ENCODE measurements at places on chromosomes 1 and 21. TPM values are rescaled to one million over a fixed set of nuclear protein-coding genes. Genes with fewer than 3 reads are reported as not detected.
A peak's percentile ranks its signal among the peaks of the same experiment; 100 is the strongest.

GRCh38 chr1:81703391-81703755 lies 97.4 kb upstream of the ADGRL2 start:
- no peak overlapping the region for H3K27ac ChIP-seq
- H3K36me3 ChIP-seq, result peaks cover 2% of the 10 kb centered on the region
- no peak overlapping the region for H3K4me3 ChIP-seq
- DNase-seq, result no peak

DNA sequence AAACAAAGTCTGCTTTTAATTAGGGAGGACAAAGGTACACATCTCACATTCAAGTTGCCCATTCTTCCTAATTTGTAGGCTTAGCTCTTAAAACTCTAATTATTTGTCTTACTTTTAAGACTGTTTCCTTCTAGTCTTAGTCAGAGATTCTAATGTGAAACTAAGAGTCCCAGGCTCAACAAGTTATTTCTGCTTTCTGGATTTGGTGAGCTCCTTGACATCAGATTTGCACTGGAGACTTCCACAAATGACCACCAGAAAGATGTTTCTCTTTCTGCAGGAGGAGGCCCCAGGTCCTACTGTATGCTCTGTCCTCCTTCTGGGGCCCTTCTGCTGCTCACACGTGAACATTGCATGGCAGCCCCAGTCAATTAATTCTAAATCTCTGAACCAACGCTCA lies 194.2 kb upstream of the JUN start:
- H3K4me3 ChIP-seq, result no peak overlapping the region
- no peak overlapping the region for H3K27ac ChIP-seq
- H3K27me3 ChIP-seq, result peaks cover 9% of the 10 kb centered on the region
- peaks cover 12% of the 10 kb centered on the region for H3K4me1 ChIP-seq

DNA sequence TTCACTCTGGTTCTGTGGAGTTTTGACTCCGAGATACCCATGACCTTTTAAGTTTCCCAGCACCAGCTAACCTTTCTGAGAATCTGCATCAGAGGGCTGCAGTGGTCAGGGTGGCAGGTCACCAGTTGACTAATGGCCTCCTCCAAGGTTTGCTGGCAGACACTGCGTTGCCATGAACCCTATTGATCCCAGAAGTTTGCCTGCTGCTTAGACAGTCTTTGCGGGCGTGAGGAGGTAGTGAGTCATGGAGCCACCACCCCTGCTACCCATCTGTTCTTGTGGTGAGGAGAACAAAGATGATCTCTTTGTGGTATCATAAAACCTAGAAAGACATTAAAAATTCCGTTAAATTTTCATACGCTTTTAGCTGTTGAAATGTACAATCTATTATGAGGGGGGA lies 180.4 kb downstream of the FGGY start:
- H3K27ac ChIP-seq, result no peak overlapping the region
- H3K4me3 ChIP-seq, result no peak overlapping the region
- H3K4me1 ChIP-seq, result peaks cover 2% of the 10 kb centered on the region
- H3K27me3 ChIP-seq, result no peaks in the 10 kb centered on the region
- no peak for DNase-seq

DNA sequence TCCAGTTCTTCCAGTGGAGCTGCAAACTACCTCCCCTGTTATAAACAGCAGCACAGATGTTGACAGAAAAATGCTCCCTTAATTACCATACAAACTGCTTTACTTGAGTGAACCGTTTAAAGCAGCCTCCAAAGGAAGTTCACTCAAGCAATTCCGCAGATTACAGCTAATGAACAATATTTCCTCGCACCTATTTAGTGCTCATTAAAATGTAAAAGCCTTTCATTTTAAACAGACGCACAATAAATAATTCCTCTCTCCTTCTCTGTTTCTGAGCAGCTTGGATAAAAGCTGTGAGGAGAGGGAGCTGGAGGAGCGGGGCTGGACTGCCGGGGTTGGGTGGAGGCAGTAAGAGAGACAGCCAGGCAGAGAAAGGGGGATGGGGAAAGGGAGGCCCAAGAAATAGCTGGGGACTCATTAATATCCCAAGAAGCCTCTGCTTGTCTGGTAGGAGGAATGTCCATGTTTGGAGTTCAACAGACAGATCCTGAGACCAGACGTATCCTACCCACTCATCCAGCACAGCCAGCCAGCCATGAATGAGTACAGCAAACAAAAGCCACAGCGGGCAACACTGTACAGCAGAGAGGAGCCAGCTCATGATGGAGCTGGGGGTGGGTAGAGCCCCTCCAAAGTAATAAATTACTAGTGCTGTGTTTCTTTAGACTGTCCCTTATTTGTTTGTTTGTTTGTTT lies 227.7 kb downstream of the GPATCH2 start:
- H3K36me3 ChIP-seq, result no peaks in the 10 kb centered on the region
- H3K4me3 ChIP-seq, result no peak overlapping the region
- no peak overlapping the region for H3K27ac ChIP-seq
- H3K4me1 ChIP-seq, result no peaks in the 10 kb centered on the region
- peaks cover 14% of the 10 kb centered on the region for H3K27me3 ChIP-seq
- no peak for DNase-seq

DNA sequence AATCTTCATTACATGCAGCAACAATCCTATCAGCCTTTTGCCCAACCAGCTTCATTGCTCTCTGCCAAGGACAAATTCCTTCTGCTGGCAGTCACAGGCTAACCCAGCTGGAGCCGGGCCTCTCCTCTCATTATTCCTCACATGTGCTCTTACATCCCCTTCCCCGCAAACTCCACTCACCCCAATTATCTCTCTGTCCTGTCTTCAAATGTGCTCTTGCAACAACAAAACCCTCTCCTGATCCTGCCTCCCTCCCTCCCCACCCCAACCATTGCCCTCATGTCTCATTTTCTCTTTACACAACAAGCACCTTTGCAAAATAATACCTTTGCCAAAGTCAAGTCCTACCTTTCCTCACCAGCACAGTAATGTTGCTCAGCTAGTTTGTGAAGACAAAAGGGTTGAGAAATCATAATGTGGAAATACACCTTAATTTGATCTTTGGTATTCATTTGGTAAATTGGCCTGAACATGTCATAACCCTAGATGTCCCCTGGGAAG lies 36.0 kb upstream of the DHCR24 start:
- H3K4me1 ChIP-seq, result no peaks in the 10 kb centered on the region
- H3K36me3 ChIP-seq, result peaks cover 6% of the 10 kb centered on the region
- DNase-seq, result no peak
- no peak overlapping the region for H3K4me3 ChIP-seq

DNA sequence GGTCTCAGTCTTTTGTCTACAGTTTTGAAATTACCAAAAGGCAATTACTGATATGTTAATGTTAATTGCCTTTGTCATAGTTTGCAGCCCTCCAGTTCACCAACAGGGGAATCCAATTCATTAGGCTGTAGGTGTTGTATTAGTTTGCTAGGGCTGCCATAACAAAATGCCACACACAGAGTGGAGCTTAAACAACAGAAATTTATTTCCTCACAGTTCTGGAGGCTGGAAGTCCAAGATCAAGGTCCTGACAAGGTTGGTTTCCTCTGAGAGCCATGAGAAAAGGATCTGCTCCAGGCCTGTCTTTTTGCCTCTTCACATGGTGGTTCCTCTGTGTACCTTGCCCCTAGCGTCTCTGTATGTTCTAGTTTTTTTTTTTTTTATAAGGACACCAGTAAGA lies 1.3 kb downstream of the RTCA start:
- H3K27me3 ChIP-seq, result no peaks in the 10 kb centered on the region
- peaks cover 27% of the 10 kb centered on the region for H3K4me1 ChIP-seq
- H3K36me3 ChIP-seq, result peaks cover 14% of the 10 kb centered on the region
- peak overlapping the region; percentile 98 for H3K4me3 ChIP-seq
- H3K27ac ChIP-seq, result no peak overlapping the region

DNA sequence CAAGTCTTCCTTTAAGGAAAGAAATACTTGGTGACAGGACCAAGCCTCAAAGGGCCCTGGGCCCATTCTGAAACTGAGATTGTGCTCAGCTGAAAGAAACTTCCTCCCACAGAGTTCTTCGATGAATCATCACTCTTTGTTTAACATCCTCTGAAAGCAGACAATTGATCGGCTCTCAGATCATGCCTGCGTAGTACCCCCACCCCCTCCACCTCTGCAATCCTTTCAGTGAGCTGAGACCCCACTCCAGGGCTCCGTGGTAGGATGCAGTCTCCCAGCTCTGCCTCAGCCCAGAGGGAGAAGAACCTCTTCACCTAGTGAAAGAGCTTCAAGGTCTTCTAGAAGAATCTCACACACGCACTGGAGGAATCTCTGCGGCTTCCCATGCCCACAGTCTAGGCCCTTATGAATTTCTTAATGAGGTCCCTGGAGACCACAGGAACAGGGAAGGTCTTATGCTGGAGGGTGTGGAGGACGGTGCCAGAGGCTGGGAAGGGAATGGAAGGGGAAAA lies 104.9 kb upstream of the SOD1 start:
- peak overlapping the region; percentile 60 for H3K27ac ChIP-seq
- H3K4me3 ChIP-seq, result no peak overlapping the region
- peaks cover 11% of the 10 kb centered on the region for H3K4me1 ChIP-seq
- H3K36me3 ChIP-seq, result no peaks in the 10 kb centered on the region
- no peak for DNase-seq

GRCh38 chr1:201137579-201138310 lies 10.8 kb upstream of the ASCL5 start:
- H3K27ac ChIP-seq, result no peak overlapping the region
- H3K36me3 ChIP-seq, result peaks cover 6% of the 10 kb centered on the region
- DNase-seq, result no peak
- H3K4me3 ChIP-seq, result no peak overlapping the region
- H3K27me3 ChIP-seq, result no peaks in the 10 kb centered on the region

DNA sequence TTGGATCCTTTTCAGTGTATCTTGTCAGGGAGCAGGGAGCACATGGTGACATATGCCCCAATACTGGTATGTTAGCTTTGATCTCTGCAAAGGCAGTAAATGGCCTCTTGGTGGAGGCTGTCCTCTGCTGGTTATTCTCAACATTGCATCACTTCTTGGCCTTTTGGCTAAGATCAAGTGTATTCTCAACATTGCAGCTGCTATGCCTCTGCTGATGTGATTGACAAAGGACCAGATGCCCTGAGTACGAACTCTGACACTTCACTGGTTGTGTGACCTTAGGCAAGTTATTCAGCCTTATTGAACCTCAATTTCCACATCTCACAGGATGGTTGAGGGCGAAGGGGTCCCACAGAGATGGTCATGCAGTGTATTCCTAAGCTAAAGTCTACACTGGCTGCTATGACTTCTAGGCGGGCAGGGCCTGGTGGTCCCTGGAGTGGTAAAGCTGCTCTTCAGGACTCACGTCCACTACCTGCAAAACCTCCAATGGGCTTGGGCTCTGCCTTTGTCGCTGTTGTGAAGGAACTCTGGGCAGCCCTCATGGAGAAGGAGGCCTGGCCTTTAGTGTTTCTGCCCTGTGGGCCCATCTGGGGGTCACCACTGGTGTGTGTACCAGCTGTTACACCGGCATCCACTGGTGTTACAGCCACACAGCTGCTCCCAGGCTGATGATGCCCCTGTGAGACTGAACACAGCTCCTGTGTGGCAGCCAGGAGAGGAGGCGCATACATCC lies 64.8 kb downstream of the DNTTIP2 start:
- no peaks in the 10 kb centered on the region for H3K27me3 ChIP-seq
- DNase-seq, result no peak
- H3K36me3 ChIP-seq, result peaks cover 2% of the 10 kb centered on the region
- no peak overlapping the region for H3K4me3 ChIP-seq
- H3K4me1 ChIP-seq, result peaks cover 20% of the 10 kb centered on the region

DNA sequence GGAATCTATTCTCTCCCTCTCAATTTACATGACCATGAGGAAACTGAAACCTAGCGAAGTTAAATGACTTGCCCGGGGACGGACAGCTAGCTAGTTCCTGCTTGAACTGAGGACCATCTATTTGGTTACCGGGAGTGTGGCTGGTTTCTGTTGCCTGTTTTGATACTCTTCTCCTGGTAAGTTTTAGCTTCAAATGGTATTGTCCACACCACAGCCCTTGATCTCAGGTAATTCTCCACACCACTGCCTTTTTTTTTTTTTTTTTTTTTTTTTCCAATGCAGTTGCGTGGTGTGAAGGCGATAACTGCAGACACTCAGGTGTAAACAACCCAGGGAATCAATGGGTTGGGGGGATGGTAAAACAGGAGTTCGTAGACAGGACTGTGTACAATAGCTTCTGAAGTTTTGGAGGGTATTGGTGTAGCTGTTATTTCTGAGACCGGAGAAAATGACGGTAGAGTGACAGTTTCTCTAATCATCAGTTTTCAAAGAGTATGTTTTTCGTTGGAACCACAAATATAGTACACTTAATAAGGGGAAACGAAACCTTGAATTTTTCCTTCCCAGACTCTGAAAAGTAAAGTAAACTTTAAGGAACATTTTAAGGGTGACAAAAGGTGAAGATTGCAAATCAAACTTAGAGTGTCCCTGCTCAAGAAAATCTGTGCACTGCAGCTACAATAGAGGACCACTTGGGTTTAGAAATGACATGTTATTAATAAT lies 125.3 kb upstream of the CACYBP start:
- peak overlapping the region; percentile 66 for H3K27ac ChIP-seq
- H3K36me3 ChIP-seq, result no peaks in the 10 kb centered on the region
- DNase-seq, result no peak

DNA sequence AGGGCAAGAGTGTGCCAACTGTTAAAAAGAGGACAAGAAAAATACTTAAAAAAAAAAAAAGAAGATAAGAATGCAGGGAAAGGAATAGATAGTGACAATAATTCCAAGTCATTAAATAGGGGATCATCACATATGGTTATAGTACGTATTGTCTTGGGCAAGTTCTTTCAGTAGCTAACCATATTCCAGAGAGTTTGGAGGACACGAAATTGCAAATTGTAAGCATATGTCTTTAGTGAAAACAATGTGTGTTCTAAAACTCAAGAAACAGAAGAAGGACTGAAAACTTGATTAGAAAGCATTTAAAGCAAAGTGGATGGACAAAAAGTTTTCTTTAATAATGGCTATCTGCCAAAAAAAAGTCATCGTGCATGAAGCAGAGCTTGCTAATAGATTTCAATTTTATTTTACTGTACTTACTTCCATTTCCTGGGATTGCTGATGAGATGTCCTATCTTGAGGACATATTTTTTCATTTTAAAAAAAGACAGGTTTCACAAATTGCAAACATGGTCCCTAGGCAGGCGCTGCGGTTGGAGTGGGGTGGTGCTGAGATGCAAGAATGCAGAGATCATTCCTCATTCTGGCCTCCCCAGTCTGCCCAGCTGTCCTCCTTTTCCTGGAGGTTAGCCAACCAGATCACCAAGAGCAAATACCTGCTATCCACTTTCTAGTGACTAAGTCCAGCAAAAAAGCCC lies 11.9 kb downstream of the TSPAN2 start:
- H3K27me3 ChIP-seq, result no peaks in the 10 kb centered on the region
- no peak overlapping the region for H3K27ac ChIP-seq
- no peak overlapping the region for H3K4me3 ChIP-seq
- peaks cover 13% of the 10 kb centered on the region for H3K4me1 ChIP-seq

DNA sequence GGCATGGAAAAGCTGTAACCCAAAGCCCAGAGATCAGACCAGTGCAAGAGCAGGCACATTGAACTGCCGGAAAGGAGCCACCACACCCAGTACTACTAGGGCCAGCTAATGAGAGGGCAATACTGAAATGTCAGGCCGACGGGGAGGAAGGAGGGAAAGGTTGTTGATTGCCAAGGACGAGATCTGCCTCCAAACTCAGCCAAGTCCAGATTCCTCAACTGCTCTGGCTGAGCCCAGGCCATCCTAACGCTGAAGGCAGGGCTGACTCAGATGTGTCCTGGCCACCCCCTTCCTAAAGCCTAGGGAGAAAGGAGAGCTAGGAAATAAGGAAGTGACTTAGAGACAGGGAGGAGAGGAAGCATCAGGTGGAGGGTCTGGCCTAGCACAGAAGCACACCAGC lies 42.1 kb upstream of the IPO9 start:
- H3K27ac ChIP-seq, result no peak overlapping the region
- H3K36me3 ChIP-seq, result no peaks in the 10 kb centered on the region
- no peak overlapping the region for H3K4me3 ChIP-seq
- H3K4me1 ChIP-seq, result no peaks in the 10 kb centered on the region
- no peak for DNase-seq
- no peaks in the 10 kb centered on the region for H3K27me3 ChIP-seq

PEAR1 gene
- 0.42 TPM for total RNA-seq

NR1I3 gene
- not detected for total RNA-seq

GBP3 gene
- 18.3 TPM for total RNA-seq

AMY2A gene
- not detected for total RNA-seq

SYT11 gene
- 27.0 TPM for total RNA-seq

HCRTR1 gene
- total RNA-seq, result not detected
